Right ventricle myocardium inferior (tissue), 1 donor: ENCODE measurements at places on chromosomes 5 and 9. TPM values are rescaled to one million over a fixed set of nuclear protein-coding genes. Genes with fewer than 3 reads are reported as not detected.

DAB2IP gene
- total RNA-seq = 53.0 TPM

SOWAHA gene
- total RNA-seq = 0.27 TPM

AK8 gene
- not detected for total RNA-seq

DNA sequence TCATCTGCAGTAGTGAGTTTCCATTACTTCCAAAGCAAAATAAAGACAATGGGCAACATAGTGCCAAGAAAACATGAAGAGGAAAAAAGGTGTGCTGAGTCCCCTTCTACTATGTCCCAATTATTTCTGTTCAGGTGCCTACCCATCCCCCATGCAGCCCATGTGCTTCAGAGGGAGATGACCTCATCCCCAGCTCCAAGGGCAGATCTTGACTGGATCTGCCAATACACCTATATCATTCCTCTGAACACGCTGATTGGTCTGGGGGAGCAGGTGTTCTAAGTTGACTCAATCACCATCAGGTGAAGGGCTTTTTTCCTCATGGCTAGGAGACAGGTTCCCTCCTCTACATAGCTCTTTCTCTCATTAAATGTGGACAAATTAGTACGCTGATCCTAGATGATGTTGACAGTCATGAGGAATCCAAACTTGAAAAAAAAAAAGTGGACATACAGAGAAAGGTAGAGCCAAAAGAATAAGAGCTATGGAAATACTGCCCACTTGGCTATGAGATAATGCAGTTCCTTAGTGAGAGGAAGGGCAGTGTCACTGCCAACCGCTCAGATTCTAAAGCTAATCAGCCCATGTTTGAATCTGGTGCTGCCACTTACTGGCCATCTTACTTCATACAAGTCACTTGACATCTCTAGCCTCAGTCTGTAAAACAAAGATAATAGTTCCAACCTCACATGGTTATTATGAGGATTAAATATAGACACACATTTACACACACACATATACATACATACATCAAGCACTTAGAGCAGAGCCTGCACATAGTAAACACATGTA is 23.1 kb downstream of the PRELID2 start:
- DNase-seq = no peak

GRCh38 chr5:100826133-100826532 is 76.9 kb downstream of the ST8SIA4 start:
- DNase-seq = no peak

PCDHB9 gene
- 1.3 TPM for total RNA-seq

DNA sequence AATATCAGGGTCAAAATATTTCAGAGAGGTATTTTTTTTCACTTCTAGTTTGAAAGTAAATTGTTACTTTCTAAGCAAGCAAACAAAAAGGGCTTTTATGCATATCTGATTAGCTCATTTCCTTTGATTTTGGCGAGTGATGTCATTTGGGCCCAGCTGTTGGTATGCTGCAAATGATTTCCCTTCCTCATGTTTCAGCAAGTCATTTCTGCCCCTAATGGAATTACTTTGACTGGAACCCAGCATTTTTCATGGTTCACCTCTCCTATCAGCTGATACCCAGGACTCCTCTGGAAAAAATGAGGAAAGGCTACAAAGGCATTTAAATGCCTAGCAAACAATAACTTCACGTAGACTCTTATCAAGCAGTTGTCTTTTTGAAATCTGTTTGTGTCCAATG is 500.6 kb downstream of the EBF1 start:
- DNase-seq = no peak

DNA sequence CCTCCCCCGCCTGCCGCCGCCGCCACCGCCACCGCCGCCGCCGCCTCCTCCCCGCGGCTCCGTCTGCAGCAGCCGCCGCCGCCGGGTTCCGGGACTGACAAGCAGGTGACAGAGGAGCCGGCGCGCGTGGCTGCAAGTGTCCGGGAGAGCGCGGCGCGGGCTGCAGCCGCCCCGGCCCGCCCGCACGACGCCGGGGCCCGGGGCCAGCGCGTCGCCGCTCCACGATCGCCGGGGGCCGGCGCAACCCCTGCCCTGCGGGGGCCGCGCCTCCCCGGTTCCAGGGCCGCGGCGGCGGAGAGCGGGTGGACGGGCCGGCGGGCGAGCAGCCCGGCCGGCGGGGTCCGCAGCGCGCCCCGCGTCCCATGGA is 343 bp downstream of the LMX1B start:
- no peak for DNase-seq

DNA sequence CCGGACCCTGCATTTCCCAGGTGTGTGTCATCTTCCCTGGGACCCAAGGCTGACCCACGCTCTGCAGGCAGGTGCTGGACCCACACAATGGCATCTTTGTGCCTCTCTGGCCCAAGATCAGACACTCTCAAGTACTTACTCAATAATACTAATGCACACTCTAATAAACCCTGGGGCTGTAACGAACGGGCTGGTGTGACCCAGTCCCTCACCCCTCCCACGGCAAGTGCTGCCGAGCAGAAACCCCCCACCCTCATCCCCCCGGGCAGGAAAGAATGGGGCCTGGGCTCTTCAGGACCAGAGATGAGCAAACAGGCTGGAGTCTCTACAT is 1.1 kb upstream of the OBP2B start:
- DNase-seq = no peak

DNA sequence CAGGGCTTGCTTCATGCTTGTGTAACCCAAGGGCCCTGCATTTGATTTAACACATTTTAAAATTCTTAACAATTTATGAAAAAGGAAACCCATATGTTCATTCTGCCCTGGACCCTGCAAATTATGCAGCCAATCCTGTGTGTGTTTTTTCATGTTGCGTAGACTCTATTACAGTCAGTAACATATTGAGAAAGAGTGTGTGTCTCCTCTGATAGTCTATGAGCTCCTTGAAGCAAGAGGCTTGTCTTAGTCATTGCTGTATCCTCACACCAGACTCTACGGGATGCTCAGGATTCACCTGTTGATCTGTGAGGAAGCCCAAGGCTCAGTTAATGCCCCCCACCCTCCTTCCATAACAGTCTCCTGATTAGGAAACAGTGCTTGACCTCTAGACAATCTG is 177.3 kb upstream of the DMAC1 start:
- DNase-seq = no peak

DNA sequence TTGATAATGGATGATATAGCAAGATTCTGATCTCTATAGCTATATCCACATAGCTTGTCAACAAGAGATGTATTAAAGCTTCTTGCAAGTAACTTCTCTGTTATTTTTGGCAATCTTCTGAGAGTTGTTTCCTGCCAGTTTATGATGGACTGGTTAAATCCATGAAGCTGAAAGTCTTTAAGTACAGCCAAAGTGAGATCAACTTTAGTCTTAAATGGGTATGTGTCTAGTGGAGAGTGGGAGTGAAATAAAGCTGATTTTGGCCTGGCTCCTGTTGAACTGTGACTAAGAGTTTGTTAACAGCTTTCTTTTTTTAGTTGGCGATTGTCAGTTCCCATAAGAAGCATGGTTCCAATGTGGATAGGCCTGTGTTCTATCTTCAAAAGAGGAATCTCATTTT is 350.9 kb upstream of the PCSK5 start:
- no peak for DNase-seq

DNA sequence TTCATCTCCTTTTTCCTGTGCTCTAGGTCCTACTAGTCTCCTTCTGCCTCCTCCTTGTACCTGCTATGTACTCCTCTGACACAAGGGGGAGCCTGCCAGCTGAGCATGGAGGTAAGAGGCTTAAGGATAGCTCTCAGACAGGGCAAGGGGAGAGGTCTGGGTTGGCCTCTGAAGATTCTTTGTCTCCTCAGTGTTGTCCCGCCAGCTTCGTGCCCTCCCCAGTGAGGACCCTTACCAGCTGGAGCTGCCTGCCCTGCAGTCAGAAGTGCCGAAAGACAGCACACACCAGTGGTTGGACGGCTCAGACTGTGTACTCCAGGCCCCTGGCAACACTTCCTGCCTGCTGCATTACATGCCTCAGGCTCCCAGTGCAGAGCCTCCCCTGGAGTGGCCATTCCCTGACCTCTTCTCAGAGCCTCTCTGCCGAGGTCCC is 3.8 kb downstream of the CREB3 start:
- no peak for DNase-seq

DNA sequence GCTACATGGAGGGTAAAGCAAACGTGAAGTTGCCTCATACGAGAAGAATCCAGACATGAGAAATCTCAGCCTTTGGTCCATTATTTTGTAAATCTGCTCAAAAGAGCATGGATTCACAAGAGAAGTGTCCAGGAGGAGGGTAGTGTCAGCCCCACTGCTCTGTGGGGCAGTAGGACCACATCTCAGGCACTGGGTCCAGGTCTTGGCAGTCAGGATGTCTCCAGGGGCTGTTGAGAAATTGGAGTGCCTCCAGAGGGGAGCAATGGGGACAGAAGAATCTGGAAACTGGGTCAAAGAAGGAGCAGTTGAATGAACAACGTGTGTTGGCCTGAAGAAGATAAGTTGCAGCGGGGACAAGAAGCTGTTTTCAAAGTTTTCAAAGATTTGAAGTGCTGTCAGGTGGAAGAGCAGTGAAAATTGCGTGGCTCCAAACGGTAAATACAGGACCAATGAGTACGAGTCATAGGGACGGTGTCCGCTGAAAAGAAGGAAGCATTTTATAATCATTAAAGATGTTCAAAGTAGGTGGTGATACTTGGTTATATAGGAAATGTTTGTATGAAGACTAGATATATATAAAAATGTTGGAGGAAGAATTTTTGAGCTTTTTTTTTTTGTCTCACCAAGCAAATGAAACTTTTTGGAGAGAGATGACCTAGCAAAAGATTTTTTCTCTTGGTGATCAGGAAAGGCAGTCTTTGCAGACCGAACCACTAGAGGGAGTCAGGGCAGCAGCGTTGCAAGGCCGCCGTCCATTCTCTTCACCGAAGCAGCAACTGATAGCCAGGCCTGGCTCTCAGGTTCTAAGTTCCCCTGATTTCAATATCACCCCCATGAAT is 57.1 kb upstream of the ZBED3 start:
- no peak for DNase-seq

SHROOM1 gene
- total RNA-seq = 5.0 TPM

DNA sequence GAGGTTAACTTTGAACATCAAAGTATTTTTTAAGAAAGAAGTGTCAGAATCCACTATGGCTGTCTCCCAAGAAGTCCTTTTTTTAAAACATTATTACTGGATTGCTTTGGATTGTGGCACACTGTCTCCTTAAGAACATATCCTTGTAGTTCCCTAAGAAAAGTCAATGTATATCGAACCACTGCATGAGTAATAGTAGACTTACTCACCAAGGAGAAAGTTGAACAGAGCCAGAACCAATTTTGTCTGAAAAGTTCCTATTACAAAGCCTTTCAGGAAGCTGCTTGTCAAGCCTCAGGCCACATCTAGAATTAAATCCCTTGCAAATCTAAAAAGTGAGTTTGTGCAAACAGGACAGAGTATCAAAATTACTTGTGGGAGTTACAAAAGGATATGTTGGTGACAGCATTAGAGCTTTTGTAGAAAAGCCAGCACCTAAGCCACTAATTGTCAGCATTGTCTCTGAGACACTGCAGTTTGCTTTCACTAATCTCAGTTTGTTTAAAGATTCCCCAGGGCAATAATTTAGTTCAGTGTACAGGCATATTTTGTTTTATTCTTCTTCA is 195.4 kb downstream of the MPDZ start:
- DNase-seq = no peak
